ENCODE measurements at places on chromosomes 2 and 18.

DNA sequence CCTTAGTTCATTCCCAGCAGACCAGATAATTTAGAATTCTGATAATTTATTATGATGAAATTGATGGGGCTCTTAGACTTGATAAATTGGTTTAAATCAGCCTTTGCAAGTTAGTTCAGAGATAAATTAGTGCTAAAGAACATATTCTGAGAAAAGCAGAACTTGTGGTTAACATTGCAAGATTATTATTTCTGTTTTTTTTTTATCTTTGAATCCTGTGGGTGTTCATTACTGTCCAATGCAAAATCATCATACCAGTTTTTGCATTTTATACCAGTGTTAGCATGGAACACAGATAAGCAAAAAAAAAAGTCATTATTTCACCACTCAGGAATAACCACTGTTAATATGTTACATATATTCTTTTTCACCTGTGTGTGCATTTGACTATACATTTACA, 9.1 kb downstream of the SEPTIN2 start:
- DNase-seq = no peak

- DNase-seq = no peak
These were observed 51.8 kb upstream of the GPR17 start for GRCh38 chr2:127594116-127594591.

DNA sequence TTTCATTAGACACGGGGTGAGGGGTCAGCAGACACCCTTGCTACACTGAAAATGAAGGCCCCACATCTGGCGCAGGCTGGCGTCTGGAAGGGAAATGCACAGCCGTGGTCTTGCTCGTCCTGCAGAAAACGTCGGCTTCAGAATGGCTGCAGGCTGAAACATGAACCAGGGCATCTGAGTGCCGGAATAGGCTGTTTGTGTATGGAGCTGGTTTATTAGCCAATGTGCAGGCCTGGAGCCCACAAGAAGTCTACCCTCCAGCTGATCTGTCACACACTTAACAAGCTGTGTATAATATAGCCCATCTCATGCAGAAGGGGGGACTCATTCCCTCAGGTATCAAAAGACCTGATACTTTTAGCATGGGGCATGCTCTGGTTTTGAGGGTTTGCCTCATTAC, 153.4 kb upstream of the SOX11 start:
- no peak for DNase-seq

- no peak for DNase-seq
These were observed 24.1 kb downstream of the ANXA4 start for GRCh38 chr2:69766014-69766413.

DNA sequence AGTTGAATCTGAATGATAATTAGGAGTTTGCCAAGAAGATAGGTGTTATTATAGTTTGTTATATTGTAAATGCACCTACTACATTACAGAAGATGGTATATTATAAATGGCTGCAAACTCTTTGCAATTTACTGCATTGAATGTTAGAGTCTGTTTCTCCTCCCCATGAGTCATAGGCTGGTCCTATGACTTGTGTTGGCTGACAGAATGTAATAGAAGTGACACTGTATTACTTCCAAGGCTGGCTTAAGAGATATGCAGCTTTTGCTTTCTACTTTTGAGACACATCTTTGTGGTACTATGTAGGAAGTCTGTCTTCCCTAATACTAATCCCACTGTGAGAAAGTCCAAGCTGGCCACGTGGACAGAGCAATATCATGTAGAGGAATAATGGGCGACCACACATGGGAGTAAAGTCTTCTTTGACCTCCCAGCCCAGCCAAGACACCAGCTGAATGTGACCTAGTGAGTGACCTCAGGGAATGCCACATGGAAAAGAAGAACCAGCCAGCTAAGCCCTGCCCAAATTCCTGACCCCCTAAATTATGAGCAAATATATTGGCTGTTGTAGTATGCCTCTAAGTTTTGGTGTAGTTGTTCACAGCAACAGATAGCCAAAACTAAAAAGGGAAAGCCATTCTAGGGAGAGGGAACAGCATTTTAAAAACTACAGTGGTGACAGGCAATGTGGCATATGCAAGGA, 6.8 kb upstream of the DDX1 start:
- no peak for DNase-seq

DNA sequence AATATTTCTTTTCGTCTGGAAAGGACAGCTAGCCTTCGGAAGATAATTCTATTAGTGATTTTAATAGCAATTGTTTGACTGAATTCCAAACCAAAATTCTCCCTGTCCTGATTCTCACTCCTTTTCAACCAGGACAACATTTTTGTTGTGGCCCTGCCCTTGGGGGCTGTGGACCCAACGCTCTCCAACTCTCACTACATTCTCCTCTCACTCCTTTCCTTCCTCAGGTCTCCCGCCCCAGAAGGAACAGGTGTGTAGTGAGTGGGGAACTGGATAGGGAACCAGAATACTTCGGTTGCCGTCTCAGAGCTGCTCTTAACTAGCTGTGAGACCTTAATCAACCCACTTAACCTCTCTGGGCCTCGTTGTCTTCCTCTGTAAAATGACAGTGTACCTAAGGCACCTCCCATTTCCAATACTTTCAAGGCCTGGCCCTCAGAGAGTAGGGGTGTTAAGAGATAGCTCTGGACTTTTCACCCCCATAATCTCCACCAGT, 638 bp upstream of the ADD2 start:
- no peak for DNase-seq

- no peak for DNase-seq
These were observed 24.1 kb downstream of the CFLAR start for GRCh38 chr2:201139836-201140604.

DNA sequence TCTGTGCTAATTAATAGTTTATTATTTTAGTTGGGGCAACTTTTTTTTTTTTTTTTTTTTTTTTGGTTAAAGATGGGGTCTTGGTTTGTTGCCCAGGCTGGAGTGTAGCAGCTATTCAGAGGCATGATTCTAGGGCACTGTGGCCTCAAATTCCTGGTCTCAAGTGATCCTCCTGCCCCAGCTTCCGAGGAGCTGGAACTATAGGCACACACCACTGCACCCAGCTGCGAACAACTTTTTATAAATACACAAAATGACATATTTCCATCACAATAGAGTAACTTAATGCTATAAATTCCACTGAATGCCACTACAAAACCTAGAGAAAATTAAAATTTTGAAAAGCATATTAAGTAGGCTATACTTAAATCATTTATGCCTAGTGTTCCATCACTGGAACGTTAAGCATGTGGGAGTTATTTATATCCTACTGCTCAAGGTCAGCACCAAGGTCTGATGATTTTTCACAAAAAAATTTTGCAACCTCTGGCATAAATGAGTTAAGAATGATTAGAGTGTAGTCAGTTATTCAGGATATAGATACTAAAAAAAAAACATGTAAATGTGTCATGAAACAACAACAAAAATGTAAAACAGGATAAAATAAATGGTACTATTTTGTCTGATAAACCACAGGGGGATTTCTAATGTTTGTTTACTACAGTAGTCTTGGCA, 46.8 kb downstream of the GFPT1 start:
- no peak for DNase-seq

DNA sequence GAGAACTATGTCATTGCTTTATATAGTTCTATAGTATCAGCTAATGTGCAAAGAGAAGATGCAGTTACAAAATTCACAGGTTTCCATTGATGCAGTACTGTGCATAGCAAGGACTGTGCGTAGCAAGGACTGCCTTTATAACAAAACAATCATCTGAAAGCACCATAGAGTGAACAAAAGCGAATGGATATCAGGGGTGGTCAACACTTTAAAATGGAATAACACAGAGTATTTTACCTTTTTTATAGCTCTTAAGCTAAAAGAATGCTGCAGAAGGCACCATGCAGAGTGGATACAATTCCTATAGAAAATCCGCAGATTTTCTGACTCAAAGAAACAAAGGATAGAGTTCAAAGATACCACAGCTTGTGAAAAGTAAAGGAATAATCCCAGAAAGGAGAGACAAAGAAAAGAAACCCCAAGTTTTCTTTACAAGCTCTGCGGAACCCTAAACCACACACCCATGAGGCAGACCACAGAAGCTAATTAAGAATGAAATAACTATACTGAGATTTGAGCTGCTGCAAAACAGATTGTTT, 229.9 kb upstream of the DTNA start:
- DNase-seq = no peak

GRCh38 chr18:67520351-67520921, 3.9 kb upstream of the DSEL start:
- no peak for DNase-seq

DNA sequence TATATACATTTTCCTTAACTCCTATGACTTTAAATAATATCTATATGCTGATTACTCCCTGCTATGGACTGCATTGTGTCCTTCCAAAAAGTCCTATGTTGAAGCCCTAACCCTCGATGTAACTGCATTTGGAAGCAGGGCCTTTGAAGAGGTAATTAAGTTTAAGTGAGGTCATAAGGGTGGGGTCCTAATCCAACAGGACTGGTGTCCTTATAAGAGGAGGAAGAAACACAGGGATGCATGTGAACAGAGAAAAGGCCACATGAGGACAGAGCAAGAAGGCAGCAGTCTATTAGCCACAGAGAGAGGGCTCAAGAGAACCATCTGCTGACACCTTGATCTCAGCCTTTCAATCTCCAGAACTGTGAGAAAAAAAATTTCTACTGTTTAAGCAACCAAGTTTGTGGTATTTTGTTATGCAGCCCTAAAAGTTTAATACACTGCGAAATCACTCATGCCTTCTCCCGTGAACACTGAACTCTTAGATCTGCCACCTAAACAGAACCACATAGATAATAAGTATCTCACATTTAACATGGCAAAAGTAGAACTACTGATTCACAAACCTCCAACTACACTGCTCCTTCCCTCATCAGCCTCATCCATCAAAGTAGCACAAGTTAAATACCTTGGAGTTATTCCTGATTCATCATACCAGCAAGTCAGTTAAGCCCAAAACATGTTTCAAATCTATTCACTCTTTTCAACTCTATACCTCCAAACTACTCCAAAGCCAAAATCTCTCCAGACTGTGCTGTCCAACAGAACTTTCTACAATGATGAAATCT, 65.4 kb downstream of the HIBCH start:
- no peak for DNase-seq

DNA sequence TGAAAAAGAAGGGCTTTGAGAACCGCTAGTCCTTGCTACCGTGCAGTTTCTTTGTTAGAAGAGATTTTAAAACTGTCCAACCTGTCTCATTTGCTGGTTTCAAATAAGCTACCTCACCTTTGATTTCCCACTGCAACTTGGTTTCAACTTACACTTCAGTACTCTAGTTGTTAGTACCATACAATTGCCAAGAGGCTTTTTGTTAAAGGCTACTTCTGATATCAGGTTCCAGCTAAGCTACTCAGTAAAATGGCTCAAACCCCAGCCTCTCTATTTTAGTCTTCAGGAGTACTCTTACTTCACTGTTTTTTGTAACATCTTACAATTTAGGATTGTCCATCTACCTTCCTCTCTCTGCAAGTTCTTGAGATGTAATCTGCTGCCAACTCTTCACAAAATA, 91.6 kb downstream of the INO80D start:
- no peak for DNase-seq

- DNase-seq = no peak
These were observed 208.1 kb upstream of the RASGRP3 start for GRCh38 chr2:33268246-33268831.

DNA sequence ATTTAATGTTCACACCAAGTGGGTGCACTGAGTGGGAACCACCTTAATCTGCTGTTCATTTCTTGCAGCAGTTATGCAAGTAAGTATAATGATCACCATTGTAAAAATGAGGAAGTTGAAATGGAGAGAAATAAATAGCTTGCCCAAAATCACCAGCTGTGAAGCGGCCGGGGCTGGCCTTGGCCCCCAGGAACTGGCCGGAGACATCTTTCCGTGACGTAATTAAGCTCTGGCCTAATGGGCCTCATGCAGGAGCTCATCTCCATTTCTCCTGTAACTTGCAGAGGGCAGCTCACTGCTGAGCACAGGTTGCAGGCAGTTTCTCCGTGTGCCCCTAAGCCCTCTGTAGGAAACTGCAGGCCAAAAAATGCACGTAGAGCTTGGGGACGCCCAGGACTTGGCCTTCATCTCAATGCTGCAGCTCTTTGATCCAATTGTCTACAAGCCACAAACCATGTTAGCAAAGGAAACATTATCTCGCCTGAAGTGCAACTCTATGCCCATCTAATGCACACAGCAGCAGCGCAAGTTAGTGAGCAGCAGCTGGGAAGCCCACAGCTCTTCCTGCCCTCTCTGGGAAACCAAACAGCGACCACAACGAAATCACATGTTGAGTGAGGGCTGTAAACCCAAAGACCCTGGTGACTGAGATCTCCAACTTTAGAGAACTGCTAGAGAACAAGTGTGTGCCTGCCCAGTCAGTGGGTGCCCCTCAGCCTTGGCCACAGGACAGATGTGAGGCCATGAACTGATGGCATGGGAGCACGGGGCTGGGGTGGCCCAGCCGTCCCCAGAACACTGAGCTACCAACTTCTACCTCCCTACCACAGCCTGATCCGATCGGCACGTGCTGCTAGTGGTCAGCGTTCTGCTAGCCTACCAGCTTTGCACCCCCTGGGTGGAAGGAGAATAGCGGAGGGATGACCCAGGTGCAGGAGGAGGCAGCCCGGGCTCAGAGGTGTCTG, 28.8 kb downstream of the APCDD1 start:
- DNase-seq = peak; percentile 61

GRCh38 chr2:128727914-128728313, 409.2 kb upstream of the HS6ST1 start:
- no peak for DNase-seq

GRCh38 chr2:80889009-80889408, 584.5 kb upstream of the LRRTM1 start:
- no peak for DNase-seq

DNA sequence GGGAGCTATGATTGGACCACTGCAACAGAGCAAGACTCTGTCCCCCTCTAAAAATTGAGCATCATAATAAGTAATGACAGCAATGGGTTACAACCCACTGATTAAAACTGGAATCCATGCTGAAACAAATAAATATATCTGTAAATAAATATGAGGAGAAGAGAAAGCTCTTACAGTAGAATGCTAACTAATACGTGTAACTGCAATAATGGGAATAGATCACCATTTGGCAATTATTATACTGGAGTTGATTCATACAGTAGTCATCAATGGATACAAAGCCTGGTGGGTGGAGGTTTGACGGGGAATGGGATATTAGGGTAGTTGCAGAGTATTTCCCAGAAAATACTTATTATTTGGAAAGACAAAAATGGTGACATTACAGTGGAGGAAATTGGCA, 6.1 kb upstream of the INO80B start:
- DNase-seq = no peak

All from left ventricle myocardium superior (tissue), 1 donor.